ENCODE measurements at places on chromosomes 2 and 18.
A peak's percentile ranks its signal among the peaks of the same experiment; 100 is the strongest.

- DNase-seq, result no peak
Measured at GRCh38 chr18:13527730-13528129, 198.6 kb downstream of the FAM210A start.

GRCh38 chr18:34911661-34912384 is 129.4 kb upstream of the MAPRE2 start:
- DNase-seq, result no peak

GRCh38 chr2:112095681-112096080 is 40.6 kb downstream of the TMEM87B start:
- no peak for DNase-seq

DNA sequence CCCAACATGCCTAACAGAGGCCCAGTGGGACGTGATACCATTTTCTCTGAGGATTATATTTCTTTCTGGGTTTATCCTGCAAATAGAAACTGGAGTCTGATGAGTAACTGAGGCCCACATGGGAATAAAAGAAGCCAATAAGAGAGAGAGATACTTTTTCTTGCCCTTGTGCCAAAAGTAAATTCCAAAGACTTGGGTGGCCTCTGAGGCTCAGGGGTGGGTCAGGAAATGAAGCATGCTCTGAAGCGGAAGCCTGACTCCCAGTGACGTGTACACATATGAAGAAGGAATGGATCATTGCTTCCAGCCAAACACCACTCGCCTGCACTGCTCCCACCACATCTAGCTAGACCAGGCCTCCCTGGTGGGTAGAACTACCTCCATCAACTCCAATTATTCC is 273.6 kb upstream of the NCKAP5 start:
- no peak for DNase-seq

GRCh38 chr2:18171191-18172139 is 293.0 kb downstream of the KCNS3 start:
- DNase-seq, result no peak

GRCh38 chr18:49135877-49136276 is 185.1 kb upstream of the SMAD7 start:
- DNase-seq, result no peak

GRCh38 chr2:44104855-44105271 is 63.8 kb upstream of the PPM1B start:
- DNase-seq, result no peak

- DNase-seq, result no peak
Measured at GRCh38 chr2:78686625-78687153, 338.8 kb upstream of the REG3G start.

GRCh38 chr2:240921311-240921994 is 15.3 kb downstream of the CROCC2 start:
- DNase-seq, result peak; percentile 48

- DNase-seq, result no peak
Measured at GRCh38 chr18:76429262-76430126, 65.5 kb downstream of the ZNF516 start.

DNA sequence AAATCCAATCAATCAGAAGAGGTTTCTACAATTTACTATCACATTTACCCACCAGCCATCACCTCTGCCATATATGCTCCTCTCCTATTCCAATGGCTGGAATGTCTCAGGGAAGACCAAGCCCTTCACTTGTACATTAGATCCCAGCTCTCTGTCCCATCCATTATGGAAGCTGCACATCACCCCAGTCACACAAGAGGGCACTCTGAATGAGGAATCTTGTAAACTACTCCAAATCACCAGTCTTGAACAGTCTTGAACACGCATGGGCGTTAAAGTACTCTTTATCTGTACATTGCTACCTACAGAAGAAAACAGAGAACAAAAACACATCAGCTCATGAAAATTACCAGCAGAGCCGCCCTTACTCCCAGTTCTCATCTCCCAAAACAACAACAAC is 38.7 kb downstream of the ZC3H8 start:
- no peak for DNase-seq

DNA sequence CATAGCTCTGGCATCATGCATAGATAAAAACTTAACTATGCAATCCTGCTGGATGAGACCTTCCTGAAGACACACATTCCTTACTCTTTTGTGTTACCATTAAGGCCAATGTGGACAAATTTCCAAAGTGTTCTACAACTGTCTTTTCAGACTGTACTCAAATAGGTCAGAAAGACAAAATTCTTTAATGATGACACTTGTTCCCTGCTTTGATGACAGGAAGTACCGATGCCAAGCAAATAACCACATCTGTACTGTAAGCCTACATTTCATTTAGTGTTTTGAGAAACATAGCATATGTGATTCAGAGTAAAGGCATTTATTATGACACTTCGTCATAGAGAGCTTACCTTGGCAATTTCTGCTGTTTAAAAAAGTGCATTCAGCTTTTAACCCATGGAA is 55.0 kb downstream of the PMAIP1 start:
- DNase-seq, result no peak

Measured in natural killer cell treated with Interleukin-12 subunit alpha and Interleukin-12 subunit beta and Interleukin-15 and Interleukin-18, amount 100 ng/mL, for 72 hours (primary cell).